ENCODE measurements at places on chromosomes 6 and 20.

GRCh38 chr6:39812853-39813533 lies 20.8 kb downstream of the DAAM2 start:
- no peak for DNase-seq

DNA sequence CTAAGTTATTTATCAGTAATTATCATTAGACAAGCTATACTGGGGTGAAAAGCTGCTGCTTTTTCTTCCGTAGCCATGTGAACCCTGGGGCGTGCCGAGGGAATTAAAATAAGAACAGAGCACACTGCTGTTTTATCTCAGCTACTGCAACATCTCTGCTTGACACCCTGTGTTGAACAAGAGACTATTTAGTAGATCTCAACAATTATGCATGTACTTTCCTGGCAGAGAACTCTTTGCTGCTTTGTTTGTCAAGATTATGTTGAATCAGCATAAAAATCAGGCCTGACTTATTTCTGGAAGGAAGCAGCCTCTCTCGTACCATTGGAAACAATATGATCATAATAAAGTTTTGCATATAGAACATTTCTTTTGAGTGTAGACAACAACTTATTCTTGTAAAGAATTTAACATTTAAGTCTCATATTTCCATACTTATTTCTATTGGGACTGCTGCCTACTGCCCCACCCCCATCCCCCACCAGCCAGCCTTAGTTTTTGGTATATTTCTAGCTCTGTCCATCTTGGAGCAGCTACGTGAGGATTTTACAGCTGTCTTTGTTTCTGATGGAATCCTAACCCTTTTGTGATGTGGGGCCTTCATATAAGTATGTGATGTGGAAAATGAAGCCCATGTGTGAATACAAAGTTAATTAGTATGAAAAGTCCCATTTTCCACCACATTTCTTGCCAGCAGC lies 1011.4 kb downstream of the KIF16B start:
- no peak for DNase-seq

- DNase-seq: peak; percentile 38
Observed at GRCh38 chr20:1900321-1900801, 5.2 kb downstream of the SIRPA start.

GRCh38 chr6:6219716-6220115 lies 100.7 kb downstream of the F13A1 start:
- no peak for DNase-seq

DNA sequence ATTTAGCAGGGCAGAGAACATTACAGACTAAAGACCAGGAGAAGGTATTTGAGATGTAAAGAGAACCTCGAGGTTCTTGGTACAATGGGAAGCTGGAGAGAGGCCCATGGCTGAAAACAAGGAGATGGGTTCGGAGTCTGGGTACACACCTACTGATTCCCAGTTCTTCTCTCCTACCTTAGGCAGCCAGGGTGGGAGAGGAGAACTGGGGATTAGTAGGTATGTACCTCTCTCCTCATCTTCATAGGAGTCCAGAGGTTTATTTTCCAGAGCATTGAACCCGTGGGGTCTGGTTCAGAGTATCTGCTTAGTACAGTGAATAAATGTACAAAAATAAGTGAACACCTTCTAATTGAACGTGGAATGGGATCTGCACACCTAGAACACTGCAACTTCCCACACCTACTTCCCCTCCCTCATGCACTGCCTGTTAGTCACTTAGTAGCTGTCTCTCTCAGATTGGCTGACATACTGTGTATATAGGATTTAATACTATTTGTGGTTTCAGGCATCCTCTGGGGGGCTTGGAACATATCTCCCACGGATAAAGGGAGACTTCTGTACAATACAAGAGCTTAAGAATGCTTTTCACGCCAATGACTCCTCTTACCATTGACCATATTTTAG lies 23.5 kb upstream of the NUP153 start:
- DNase-seq: no peak

GRCh38 chr20:25327521-25328235 lies 63.0 kb downstream of the ABHD12 start:
- DNase-seq: no peak

DNA sequence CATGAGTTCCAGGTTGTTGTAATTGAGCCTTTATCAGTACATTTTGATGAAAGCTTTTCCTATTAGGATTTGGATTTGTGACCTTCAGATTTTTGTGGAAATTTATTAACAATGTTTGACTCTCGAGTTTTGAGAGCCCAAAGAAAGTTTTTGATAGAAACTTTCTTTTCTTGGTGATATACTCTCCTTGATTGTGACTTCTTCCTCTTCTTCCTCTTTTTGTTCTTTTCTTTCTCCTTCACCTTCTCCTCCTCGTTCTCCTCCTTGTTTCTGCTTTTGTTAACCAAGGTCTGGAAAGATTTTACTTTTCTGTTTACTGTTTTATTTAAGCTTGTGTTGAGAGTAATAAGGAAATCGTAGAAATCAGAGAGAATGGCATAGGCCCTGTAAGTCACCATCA lies 182.4 kb downstream of the TRIM27 start:
- DNase-seq: no peak

DNA sequence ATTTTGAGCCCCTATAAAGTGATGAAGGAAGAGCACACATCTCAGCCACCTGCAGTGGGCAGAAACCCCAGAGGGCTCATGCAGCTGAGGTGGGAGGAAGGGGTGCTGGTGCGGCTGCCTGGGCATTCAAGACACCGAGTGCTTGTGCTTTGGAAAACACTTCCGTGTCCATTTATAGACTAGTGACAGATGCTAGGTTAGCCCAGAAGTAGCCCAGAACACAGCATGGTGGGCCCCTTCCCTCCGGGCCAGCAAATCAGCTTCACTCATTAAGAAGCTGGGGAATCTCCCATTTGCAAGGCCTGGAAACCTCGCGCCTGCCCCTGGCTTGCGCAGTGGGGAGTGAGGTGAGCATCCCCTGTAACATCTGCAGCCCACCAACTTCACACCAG lies 12.9 kb downstream of the BEND3 start:
- DNase-seq: no peak

- DNase-seq: no peak
Observed at GRCh38 chr6:16758163-16758975, 2.9 kb downstream of the ATXN1 start.

DNA sequence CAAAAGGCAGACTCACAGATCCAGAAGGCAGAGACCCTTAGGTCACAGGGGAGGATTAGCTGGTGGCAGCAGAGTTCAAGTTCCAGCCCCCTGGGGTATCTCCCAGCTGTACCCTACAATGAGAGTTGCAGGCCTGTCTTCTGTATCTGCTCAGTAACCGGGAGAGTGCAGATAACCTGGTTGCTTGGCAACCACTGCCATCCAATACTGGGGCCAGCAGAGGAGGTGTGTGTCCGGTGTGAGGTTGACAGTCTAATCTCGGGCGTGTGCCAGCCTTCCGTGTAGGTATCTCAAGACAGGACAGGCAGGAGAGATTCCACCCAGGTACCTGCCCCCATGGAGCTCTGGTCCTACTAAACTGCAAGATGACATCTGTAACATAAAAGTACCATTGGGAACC lies 56.6 kb upstream of the TBC1D7 start:
- no peak for DNase-seq

DNA sequence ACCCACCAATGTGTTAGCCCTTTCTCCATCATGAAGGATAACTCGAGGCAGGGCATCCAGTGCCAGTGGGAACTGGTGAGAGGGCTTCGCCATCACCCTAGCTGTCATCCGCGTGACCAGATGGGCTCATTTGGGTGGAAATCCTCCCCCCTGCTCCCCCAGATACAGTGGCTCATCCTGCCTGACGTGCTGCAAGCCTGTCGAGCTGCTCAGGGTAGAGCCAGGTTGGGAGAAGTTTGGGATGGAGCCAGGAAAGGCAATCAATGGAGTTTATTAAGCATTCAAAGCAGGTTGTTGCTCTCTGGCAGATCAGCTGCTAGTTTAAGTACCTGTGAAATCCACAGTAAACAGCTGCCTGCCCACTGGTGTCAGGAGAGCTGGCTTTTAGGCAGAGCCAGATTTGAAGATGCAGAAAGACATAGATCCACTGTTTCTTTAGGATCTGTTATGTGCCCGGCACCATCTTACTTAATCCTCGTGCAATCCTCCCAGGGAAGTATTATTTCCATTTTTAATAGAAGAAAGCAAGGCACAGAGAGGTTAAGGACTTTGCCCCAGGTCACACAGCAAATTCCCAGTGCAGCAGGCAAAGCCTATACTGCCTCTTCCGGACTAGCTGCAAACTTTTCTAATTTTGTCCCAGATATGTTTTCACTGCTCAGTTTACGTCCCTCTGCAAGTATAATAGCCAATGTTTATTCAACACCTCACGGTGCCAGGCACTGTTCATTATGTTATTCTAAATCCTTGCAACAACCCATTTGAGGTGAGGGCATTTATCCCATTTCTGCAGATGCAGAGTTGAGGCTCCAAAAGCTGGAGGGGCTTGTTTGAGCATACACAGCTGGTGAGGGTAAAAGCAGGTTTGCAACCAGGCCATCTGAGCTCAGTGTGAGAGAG lies 54.1 kb upstream of the KCNG1 start:
- DNase-seq: peak; percentile 8

GRCh38 chr6:74715355-74716085 lies 490.3 kb downstream of the COL12A1 start:
- DNase-seq: peak; percentile 18

- DNase-seq: no peak
Observed at GRCh38 chr6:168683621-168684020, 242.6 kb downstream of the SMOC2 start.

- no peak for DNase-seq
Observed at GRCh38 chr20:1125277-1125676, 6.9 kb downstream of the PSMF1 start.

DNA sequence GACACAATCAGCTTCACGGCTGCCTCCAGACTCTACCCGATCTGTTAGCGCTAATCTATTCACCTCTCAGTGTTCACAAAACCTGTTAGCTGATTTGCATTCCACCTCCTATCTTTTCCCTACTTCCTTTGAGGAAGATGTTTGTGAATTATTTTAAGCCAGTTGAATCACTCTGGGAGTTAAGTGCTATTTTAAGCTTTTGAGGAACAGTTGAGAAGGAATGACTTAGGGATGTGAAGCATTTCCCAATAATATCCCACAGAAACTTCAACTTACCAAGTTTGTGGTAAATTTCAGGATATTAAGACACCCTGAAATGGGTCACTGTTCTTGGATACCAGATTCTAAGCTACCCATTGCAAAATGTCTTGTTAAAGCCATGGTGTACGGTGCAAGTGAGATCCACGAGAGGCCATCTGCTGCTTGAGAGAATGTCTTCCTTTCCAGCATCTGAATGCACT lies 145.2 kb upstream of the CITED2 start:
- no peak for DNase-seq

GRCh38 chr20:36271639-36272546 lies 34.2 kb upstream of the DLGAP4 start:
- DNase-seq: no peak

- no peak for DNase-seq
Observed at GRCh38 chr6:14312587-14312986, 195.0 kb downstream of the CD83 start.

GRCh38 chr6:82786248-82786647 lies 279.4 kb downstream of the UBE3D start:
- no peak for DNase-seq

DNA sequence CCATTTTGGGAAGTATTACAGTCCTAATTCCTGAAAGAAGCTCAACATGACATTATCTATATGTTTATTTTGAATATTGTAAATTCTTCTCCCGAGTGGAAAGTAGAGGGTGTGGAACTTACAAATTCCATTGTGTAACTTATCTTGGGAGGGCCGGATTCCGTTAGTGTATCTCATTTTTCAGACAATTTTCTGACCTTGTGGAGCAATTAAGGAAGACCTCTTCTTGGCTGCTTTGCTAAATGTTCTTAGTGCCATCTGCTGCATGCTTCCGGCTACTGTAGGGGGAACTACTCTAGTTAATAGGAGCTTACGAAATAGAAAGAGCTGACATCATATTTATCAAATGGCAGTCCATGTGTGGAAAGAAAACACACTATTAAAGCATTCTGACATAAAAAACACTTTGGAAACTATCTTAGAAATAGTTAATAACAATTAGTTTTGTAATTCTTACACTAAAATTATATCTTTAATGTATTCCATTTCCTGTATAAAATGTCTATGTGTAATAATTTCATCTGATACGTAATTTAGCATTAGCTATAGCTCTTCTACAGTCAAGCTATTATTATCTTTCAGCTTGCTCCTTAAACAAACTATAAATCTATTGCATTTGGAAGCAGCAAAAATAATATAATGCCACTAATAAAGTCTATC lies 41.5 kb upstream of the KCNQ5 start:
- peak; percentile 34 for DNase-seq

GRCh38 chr6:129684323-129684884 lies 25.6 kb downstream of the ARHGAP18 start:
- DNase-seq: no peak

DNA sequence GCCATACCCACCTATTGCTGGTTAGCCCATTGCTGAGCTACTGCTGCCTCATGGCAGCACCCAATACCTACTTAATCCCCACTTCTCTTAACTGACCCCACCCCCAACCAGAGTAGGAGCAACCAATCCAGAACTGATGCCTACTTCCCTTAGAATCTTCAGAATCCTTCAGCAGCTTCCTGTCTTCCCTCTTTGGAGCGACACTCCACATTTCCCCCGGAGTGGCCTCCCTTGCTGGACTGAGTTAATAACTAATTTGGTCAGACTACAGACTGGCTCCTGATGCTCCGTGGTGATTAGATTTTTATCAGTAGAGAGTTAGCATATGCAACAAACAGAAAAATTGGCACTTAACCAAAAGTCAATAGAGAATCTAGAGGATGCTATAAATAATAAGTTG lies 51.2 kb upstream of the UBR2 start:
- DNase-seq: no peak

DNA sequence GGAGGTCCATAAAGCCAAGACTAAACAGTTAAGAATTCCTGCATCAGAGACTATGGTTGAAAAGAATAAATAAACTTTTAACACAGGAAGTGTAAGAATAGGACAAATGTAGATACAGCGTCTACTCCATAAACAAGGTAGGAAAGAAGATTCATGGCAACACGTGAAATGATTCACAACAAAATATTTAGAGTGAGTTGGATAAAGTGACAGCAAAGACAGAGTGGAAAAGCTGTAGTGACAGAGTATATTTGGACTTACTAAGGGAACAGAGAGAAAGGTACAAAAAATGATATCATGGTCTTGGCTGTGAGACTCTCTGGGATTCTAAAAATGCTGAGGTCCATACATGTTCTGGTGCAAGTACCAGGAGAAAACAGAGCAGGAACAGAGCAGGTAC lies 21.9 kb upstream of the KIAA0408 start:
- DNase-seq: no peak

DNA sequence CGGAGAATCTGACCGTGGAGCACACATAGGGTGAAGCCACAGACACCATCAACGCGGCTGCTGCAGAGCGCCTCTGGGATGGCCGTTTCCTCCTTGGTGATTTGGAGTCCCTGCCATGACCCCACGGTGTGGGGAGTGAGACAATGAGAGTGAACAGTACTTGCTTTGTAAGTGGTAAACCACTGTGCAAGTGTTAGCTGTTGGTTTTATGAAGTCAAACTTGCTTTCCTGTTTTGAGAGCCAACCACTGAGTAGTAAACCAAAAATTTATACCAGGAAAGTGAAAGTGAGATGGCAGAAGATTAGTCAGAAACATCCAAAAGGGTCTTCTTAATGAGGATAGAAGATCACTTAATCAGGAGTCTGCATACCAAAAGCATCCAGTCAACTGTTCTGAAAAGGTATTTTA lies 160.7 kb downstream of the FOXC1 start:
- no peak for DNase-seq
